ENCODE measurements at places on chromosomes 7 and 10.

GRCh38 chr7:30412782-30413504, 65.6 kb downstream of the NOD1 start:
- no peak for DNase-seq

DNA sequence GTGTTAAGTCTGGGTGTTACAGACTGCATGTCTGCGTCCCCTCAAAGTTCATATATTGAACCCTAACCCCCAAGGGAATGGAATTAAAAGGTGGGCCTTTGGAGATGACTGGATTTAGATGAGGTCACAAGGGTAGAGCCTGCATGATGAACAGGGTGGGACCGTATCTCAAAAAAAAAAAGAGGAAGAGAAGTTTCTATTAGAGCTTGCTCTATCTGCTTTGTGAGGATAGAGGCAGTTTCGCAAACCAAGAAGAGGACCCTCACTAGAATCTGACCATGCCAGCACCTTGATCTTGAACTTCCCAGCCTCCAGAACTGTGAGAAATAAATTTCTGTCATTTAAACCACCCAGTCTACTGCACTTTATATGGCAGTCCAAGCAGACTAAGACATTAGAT, 1.4 kb downstream of the KIN start:
- no peak for DNase-seq

DNA sequence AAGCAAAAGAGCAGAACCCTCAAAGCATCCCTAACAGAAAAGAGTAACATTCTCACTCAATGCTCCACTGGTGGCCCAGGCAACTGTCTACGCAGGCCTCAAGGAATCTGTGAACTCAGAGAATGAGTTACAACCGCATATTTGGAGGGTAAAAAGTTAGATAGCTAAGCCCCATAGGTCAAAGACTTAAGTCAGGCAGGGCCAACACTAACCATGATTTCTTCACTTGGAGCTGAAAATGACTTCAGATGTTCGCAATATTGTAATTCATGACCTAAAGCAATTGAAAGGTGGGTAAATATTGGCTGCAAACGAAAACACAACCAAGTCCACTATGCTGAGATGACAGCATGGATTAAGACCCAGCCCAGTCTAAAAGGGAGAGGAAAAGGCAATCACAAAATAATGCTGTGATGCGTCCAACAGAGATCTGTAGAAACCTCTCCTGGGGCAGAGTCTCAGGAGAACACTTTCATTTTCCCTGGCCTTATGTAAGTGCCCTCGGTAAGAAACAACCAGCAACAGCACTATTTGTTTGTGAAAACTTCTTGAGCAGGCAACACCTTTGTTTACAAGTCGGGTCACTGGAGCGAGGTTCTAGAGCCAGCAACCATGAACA, 176.5 kb downstream of the TNS3 start:
- no peak for DNase-seq

GRCh38 chr10:60862517-60862916, 81.5 kb downstream of the RHOBTB1 start:
- DNase-seq = no peak

GRCh38 chr10:92844746-92845145, 3.6 kb upstream of the EXOC6 start:
- no peak for DNase-seq

DNA sequence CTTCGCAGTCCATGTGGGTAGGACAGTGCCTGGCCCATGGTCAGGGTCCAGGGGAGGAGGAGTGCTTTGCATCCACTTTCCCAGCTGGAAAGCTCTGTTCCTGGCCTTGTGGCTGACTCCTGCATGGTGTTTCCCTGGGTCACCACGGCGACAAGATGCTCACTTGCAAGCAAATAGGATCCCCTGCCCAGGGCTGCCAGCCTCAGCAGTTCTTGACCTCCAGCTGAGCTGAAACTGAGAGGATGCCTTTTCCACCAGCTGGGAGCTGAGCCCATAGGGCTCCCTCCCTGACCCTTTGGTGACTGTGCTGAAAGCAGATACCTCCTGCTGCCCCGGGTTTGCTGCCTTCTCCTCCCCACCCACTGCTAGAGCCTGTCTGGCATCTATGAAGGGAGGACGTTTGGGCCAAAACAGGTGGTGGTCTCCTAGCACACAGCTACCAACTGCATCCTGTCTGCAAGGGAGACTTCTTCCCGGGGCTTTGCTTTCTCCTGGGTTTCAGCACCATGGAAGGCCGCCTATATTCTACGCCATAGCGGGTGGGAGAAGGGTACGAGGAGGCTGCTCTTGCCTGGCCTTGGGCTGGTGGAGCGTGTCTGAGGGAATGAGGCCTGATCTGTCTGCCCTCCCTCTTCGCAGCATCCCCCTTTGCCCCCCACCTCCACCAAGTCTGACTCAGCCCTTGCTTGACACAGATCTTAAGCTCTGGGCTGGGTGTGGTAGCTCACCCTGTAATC, 34.4 kb downstream of the UBTD1 start:
- no peak for DNase-seq

GRCh38 chr10:66981361-66982052, 55.7 kb downstream of the LRRTM3 start:
- no peak for DNase-seq

- no peak for DNase-seq
Measured at GRCh38 chr10:85916994-85917573, 449.5 kb downstream of the GRID1 start.

All from sciatic nerve (tissue), 2 donors.